ENCODE measurements at places on chromosomes 3 and 15.

DNA sequence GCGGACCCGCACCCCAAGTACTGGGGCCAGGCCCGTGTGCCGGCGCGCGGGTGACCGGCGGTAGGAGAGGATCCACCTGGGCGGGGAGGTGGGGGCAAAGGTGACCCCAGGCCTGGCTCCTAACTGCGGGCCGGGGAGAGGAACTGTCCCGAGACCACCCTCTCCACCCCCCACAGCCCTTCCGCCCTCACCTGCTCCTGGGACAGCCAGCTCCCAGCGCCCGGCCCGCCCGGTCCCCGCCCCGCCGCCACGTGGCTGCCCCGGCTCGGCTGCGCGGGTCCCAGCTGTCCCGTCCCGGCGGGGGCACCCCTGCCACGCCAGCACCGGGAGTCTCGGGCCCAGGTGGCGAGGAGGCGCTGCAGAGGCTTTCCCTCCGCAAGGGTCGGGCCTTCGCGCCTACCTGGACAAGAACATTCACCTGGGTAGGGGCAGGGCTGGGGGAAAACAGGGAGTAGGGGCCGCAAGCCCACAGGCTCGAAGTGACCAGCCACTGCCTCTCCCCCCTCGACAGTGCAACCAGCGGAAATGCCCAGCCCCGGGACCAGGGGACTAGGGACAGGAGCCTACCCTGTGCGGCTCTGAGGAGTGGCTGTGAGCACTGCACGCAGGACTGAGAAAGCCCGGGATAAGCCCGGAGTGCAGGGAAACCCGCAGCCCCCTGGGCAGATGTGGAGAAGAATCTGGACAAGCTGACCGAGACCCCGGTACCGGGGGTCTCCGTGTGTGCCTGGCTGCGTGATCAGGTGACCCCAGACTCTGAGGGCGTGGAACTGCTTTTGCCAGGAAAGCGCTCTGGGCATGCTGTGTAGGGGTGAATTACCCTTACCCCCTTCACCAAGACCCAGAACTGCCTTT is at the start of gene SLC12A8:
Gene SLC12A8, minus strand, starts transcription at position 240 of the 855 bp plus-strand sequence. CDS start 1,399 bp downstream, outside the sequence.
- peak; percentile 46 for DNase-seq

DNA sequence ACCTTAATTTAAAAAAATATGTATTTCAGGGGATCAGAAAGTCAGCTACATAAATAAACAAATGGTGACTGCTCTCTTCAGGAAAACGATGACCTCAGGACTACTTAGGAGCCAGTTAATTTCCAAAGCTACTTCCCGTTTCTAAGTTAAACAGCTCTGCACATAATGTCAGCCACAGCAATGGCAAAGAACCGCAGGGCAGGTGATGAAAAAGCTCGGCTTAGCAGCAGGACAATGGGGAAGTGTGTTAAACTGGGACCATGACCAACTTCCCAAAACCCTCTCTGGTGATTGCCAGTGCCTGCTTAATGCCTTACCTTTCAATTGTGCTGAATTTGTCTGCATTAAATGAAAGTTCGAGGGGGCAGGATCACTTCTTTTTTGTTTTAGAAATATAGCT is 258.9 kb downstream of the FHIT start:
- DNase-seq, result no peak

GRCh38 chr15:96586901-96587300 is 256.4 kb downstream of the NR2F2 start:
- DNase-seq, result no peak

DNA sequence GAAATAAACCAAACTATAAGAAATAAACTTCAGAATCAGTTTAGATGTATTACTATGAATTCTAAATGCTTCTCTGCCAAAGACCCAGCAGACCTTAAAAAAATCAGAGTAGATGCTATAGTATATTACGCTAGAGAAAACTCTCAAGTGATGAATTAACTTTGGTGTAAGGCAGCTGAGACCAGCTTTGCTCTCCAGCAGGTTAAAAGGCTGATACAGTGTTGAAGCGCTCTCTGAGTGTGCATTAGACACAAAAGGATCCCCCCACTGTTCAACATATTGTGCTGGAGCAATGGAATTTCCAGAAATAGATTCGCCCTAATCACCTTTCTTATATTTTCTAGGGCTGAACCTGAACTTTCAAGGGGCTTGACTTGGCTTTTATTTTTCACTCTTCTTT is 190.0 kb downstream of the EFHB start:
- DNase-seq, result no peak

DNA sequence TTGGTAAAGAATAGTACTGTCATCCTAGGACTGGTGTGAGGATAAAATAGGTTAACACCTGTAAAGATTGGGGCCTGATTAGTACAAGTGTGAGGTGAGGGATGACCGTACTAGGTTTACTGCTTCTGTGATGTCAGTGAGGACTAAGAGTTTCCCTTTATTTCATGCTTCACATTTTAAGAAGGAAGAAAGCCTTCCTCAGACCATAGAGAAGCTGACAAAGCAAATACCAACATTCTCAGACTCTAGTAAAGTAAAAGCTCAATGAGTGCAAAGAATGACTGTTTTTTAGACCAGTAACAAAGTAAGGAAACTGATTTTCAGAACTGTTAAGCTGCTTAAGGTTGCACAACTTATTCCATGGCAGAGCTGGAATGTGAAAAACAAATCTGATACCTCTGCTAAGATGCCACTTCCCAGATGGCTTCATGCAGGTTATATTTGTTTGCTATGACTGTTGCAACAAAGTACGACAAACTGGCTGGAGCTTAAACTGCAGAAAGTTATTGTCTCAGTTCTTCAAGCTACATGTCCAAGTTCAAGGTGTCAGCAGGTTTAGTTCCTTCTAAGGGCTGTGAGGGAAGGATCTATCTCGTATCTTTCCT is 354.9 kb downstream of the RSL24D1 start:
- no peak for DNase-seq

Data from mesendoderm (in vitro differentiated cells).